ENCODE measurements at places on chromosomes 12 and 14.

DNA sequence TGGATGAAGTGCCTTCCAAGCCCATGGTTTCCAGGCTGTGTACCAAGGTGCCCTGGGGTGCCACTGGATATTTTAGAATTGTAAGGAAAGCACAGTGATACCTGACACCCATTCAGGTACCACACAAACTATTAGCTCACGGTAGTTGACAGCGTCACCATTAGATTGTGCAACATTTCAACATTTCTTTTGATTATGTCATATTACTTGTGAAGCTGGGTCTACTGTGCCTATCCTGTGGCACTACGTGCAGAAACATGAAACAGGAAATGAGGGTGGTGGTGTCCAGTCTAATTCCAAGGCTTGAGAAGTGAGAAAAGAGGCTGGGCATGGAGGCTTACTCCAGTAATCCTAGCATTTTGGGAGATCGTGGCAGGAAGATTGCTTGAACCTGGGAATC is 75.5 kb upstream of the CPM start:
- no peak for DNase-seq

DNA sequence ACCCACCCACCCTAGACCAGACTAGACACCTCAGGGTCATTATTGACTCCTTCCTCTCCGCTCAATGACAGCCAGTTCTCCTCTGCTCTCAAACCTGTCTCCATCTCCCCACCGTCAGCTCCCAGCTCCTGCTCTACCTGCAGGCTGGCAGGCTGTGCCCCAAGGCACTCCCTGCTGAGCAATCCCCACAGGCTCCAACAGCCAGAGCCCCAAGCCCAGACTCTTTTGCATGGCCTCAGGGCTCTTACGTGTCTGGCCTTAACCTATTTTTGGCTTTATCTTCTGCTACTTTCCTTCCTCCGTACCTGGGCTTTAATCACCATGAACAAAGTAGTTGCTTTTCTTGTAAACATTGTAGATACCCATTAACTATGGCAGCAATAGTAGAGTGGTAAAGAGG is 162.9 kb upstream of the PRMT8 start:
- DNase-seq = no peak

DNA sequence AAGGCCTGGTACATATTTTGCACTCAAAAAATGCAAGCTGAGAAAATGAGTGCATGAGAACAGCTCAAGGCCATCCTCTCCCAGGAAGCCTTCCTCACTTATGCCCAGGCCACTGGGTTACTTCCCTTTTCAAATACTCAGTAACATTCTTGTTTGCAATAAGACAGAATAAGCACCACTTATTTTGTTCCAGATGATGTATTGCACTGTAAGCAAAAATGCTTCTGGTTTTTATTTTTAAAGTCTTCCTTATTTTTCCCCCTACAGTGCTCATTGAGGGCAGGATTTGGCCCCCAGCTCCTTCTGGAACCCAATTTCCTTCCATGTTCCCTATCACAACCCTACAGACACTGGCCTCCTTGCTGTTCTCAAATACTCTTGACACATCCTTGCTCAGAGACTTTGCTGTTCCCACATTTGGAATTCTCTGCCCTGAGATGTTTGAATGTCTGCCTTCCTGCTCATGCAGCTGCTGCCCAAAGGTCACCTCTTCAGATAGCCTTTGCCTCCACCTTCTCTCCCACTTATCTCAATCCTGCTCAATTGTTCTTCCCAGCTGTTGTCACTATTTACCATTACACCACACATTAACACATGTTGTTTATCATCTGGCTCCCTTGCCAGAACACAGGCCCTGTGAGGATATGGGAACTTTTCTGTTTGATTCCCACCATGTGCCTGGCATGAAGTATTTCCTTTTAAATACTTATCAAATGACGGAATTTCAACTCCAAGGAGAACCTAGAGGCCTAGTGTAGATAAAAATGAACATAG is 49.9 kb downstream of the IFNG start:
- no peak for DNase-seq

DNA sequence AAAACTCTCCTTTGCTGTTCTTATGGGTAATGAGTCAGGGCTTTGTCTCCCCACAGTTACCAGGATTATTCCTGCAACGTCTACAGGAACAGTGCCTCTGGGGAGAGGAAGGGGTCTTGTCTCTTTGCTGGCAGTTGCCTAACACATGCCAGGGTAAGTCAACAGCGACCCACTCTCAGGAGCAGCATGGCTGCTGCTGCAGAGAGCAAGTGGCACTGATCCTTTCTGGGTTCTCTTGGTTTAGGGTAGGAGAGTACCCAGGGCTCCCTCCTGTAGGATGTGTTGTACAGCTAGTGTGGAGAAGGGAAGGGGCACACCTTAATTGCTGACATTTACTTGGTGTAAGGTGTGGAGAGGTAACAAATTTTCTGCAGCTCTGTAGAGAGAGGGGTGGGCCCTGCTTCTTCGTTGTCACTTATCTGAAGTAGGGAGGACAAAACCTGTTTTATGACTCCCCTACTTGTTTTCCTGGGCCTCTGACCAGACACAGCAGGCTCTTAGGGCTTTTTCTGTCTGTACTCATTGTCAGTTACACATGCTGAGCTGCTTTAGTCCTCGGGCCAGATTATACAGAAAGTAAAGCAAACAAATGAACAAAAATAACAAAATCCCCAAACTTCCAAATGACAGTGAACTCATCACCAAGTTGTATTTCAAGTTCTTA is 168.2 kb downstream of the ACSS3 start:
- DNase-seq = no peak

- no peak for DNase-seq
Observed at GRCh38 chr12:68899251-68899771, 33.7 kb downstream of the CPM start.

DNA sequence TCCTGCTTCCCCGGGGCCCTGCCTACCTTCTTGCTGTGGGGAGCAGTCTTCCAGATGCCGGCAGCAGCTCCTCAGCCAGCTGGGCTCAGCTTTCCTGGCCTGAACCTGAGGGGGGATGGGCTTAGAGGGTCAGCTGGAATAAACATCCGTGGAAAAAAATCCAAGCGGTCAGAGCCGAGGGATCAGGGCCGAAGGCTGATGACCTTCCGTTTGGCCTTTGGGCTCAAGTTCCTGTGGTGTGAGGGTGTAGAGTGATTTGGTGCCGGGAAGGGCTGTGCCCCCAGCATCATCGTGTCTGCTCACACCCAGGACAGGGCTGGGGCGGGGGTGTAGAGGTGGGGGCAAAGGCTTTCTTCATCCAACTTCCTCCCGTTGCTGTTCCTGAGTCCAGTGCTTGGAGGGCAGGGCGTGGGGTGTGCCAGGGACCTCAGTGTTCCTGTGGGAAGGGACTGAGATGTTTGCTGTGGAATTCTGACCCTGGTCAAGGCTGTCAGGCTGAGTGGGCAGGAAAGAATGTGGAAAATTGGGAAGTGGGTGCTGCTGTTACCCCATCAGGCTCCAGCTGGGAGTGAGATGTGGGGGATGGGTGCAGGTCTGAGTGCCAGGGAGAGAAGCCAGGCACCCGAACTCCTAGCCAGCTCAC is 2.6 kb downstream of the SMIM41 start:
- DNase-seq = no peak

- no peak for DNase-seq
Observed at GRCh38 chr14:70289138-70289537, 70.3 kb downstream of the COX16 start.

GRCh38 chr14:91732859-91733477 is 1.1 kb upstream of the CATSPERB start:
- DNase-seq = no peak

DNA sequence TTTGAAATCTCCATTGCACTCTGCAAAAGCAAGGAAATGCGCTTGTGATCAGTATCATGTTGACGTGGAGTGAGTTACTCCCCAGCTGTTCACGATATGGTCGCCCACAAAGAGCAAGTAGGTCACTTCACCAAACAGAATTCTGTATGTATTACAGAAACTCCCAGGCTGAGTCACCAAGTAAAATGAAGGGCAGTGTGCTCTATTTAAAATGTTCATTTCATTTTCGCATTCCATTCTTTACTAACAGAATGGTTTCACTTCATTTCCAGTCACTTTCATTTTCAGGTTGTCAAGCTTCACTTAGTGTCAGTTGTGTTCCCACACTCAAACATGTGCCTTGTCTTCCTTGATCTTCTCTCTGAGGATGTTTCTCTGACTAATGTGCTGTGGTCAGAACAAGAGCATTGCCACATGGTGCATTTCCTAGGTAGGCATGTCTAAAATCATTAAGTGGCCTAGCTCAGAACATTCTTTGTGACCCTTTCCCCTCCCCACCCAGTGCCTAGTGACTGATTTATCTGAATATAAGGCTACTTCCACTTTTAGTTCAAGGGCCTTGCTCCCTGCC is 391.2 kb downstream of the RAD51B start:
- DNase-seq = no peak

GRCh38 chr14:75715926-75716780 is 55.1 kb downstream of the TTLL5 start:
- no peak for DNase-seq

DNA sequence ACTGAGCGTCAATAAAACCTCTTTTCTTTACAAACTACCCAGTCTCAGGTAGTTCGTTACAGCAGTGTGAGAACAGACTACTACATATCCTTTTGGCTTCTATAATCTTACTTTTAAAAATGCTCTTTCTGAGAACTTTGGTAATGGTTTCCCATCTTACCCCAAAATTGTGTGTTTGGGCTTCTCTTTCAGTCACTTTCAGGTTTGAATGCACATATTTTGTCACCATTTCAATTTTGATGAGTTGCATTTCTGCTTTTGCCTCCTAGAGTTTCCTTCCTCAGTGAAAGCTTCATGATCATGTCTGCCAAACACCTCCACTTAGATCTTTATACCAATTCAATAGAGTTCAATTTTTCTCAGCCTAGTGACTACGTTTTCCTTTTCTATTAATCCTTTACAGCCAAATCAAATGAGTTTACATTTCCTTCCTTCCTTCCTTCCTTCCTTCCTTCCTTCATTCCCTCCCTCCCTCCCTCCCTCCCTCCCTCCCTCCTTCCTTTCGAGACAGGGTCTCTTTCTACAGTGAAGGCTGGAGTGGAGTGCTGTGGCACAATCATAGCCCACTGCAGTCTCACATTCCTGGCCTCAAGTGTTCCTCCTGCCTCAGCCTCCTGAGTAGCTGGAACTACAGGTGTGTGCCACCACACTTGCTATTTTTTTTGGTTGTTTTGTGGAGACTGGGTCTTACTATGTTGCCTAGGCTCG is 124.9 kb downstream of the BCAT1 start:
- no peak for DNase-seq

Data from NCI-H526 treated with DMSO at 0.1 percent for 48 hours (cell line).